ENCODE measurements at places on chromosomes 6 and 20. TPM values are rescaled to one million over a fixed set of nuclear protein-coding genes. Genes with fewer than 3 reads are reported as not detected.
A peak's percentile ranks its signal among the peaks of the same experiment; 100 is the strongest.

GRCh38 chr6:104585646-104586045, 274.1 kb downstream of the HACE1 start:
- no peak for DNase-seq

DNA sequence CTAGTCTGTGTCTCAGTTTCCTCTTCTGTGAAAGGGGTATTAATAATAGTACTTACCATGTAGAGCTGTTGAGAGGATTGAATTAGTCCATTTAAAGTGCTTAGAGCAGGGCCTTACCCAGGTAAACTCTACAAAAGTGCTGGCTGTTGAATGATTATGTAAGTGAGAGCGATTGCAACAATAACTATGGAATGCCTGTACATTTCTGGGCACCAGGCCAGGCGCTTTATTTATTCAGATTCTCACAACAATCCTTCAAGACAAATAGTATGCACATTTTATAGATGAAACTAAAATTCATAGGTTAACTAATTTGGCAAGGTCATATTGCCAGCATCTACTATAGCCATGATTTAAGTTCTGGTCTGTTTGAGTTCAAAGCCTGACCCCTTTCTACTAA, 78.3 kb upstream of the MMS22L start:
- no peak for DNase-seq

DNA sequence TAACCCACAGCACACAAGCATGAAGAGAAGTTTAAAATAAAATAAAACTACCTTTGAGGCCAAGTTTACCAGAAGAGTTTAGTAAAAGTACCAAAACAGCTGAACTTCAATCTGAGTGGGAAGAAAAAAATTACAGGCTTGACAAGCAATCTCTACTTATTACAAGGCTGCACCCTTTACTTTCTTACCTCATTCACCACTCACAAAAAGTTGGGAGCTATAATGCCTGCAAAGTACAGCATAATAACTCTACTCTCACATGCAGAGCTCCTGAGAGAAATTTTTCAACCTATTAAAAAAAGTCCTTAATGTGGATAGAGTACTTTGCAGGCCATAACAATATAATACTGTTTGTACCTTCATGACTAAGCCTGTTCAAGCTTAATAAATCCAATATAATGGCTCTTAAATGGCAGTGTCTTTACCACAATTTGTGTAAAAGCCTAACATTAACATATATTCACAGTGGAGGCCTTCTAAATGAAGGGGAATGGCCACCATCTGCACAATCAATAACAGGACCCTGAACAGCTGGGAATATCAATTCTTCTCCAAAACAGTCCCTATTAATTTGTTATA, 103.1 kb downstream of the DST start:
- DNase-seq = no peak

The HS3ST5 gene
- total RNA-seq = not detected

DNA sequence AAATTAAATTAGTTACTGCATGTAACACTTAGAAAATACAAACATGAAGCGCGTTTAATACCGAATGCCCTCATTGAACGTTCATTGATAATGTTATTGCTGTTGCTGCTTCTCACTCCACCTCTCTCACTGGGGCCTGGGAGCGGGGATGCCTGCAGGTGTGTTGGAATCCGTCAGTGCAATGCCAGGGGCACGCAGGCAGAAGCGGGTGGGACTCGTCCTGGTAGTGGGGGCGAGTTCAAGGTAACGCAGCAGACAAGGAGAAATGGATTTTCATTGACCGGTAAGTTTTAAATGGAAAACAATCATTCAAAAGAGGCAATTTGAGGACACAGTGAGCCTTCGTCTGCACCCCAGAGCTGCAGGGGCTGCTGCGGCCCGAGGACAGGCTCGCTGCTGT, 71.2 kb upstream of the AFDN start:
- DNase-seq = no peak

- DNase-seq = no peak
Observed at GRCh38 chr6:142947714-142948480, 2.9 kb upstream of the HIVEP2 start.

The RBBP9 gene
- total RNA-seq = 10.0 TPM

The FITM2 gene
- total RNA-seq = 2.2 TPM

The PMEPA1 gene
- total RNA-seq = 1.9 TPM

- DNase-seq = no peak
Observed at GRCh38 chr6:46296586-46296985, 125.8 kb upstream of the ENPP5 start.

DNA sequence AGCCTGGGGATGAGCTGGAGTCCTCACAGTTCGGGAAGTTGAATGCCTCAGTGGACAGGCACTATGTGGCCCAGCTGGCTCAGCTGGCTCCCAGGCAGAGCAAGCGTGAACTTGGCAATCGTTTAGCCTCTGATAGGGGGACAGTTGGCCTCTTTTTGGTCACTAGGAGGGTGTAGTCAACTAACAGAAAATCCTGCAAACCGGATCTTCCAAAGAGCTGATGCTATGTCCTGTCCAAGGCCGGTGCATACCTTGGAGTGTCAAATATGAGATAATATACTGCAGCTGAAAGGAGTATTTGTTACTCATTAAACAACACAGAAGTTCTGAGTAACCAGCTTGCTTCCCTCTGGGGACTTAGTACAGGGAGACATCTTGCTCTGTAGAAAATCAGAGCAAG, 126.2 kb upstream of the EXOC2 start:
- DNase-seq = no peak

The B4GALT5 gene
- 12.4 TPM for total RNA-seq

GRCh38 chr6:18501663-18502013, 114.5 kb downstream of the RNF144B start:
- peak; percentile 75 for DNase-seq

DNA sequence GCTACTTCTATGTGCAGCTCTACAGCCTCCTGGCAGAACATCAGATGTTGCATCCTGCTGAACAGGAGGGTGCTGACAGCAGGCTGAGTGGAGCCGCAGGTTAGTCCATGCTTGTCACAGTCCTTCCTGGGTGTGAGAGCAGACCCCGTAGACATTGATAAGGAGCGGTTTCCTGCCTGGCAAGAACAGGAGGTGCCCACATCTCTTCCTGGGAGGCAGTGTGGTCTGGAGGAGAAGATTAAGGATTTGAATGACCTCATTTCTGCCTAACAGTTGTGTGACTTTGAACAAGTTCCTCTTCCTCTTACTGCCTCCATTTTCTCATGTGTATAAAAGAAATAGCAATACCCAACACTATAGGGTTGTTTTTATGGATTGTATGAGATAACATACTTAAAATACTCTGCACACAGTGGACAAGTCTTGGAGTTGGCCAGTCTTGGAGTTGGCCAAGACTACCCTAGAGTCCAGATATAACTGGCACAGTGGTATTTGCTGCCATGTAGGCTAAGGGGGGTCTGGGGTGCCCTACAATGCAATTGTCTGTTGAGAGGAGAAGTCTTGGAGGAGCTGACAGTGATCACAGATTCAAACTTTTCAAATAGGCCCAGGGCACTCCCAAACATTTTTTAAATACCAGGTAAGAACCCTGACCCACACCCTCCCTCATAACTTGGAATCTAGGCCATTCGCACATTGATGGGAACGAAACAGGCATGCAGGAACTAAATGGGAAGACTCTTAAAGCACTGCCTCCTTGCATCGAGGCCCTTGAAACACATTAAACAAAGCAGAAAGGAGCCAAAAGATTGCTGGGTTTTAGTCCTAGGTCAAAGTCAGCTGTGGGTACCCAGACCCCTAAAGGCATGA, 32.6 kb upstream of the TBC1D7 start:
- DNase-seq = peak; percentile 49

The CRIP3 gene
- 0.27 TPM for total RNA-seq

Data from hematopoietic multipotent progenitor cell (in vitro differentiated cells).